ENCODE measurements at places on chromosomes 5 and 9. TPM values are rescaled to one million over a fixed set of nuclear protein-coding genes. Genes with fewer than 3 reads are reported as not detected.

DNA sequence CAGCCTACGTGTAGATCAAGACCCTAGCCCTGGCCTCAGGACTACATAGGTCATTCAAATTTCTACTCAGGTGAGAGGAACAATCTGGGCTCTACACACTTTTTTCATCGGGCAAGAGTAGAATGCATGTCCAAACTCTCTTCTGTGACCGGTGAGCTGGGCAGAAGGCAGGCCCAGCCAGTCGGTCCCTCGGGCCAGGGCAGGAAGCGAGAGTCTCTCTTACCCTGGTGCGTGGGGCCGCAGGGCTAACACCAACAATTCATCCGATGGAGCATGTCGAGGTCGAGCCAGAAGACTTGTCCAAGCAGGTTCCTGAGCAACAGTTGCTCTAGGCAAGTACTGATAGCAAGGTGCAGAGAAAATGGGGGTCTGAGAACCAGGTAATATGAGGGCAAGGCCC lies 88.5 kb downstream of the KLHL3 start:
- DNase-seq: no peak

DNA sequence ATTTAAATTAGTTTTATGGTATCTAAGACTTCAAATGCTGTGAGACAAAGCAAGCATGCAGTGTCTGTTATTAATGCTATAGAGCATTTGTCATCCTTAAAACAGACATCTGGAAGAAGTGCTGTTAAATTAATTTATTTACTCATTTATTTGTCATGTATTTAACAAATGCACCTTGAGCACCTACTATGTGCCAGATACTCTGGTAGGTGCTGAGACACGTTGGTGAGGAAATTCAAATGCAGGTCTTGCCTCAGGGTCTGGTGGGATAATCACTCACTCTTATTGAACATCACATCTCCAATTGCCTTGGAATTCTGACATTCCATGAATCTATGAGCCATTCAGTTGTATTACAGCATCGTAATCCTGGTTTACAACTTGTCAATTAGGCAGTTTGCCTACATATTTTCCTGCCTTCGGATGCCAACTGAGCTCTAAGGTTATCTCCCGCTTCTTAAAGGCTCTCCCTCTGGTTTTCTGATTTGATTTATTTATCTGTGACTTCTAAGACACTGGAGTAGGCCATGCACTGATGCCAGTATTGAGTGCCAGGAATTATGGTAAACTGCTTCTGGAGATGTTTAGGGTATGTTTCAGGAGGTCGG lies 56.0 kb upstream of the RPS23 start:
- DNase-seq: no peak

- no peak for DNase-seq
These were observed 41.1 kb downstream of the ACTBL2 start for GRCh38 chr5:57441557-57441956.

- no peak for DNase-seq
These were observed 53.7 kb downstream of the IPO11 start for GRCh38 chr5:62465985-62466925.

Gene RRAGA
- 102 TPM for polyA plus RNA-seq

- DNase-seq: no peak
These were observed 92.9 kb upstream of the IER5L start for GRCh38 chr9:129270903-129271431.

Gene RNF183
- polyA plus RNA-seq: 0.61 TPM
